Activated CD4-positive, alpha-beta T cell treated with anti-CD3 and anti-CD28 coated beads, Interleukin-10, Interleukin-2, amounts not matched to agents 100 ng/mL and 50 ng/mL, durations not matched to agents 16 hours and 8 hours (primary cell): ENCODE measurements at places on chromosomes 5 and 9.

GRCh38 chr9:36543916-36544315, 28.8 kb upstream of the MELK start:
- DNase-seq: no peak

- DNase-seq: no peak
These were observed 77.9 kb downstream of the SEMA5A start for GRCh38 chr5:9468060-9468388.

DNA sequence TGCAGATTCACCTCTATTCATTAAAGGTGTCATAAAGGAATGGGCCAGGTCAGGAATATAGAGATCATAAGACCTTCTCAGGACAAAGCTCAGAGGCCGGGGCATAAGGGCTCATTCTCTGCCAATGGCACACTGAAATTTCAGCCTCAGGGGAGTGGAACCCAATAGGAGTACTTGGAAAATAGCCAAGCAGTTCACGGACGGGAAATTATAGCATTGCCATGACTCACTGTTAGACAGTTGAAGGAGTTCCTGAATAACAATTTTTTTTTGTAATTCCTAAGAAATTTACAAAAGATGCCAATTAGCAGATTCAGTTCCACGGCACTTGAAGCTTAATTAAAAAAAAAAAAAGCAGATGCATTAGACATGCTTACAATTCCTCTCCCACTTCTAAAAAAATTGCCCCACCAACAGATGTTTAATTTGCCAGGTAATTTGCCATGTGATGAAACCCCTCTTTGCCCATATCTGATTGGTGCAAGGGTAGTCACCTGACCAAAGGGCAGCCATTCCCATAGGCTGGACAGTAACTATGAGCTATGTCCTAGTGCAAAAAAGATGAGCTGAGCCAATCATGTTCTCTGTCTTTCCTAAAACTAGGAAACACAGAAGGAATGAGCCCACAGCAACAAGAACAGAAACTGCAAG, 58.6 kb downstream of the PTCD2 start:
- no peak for DNase-seq

DNA sequence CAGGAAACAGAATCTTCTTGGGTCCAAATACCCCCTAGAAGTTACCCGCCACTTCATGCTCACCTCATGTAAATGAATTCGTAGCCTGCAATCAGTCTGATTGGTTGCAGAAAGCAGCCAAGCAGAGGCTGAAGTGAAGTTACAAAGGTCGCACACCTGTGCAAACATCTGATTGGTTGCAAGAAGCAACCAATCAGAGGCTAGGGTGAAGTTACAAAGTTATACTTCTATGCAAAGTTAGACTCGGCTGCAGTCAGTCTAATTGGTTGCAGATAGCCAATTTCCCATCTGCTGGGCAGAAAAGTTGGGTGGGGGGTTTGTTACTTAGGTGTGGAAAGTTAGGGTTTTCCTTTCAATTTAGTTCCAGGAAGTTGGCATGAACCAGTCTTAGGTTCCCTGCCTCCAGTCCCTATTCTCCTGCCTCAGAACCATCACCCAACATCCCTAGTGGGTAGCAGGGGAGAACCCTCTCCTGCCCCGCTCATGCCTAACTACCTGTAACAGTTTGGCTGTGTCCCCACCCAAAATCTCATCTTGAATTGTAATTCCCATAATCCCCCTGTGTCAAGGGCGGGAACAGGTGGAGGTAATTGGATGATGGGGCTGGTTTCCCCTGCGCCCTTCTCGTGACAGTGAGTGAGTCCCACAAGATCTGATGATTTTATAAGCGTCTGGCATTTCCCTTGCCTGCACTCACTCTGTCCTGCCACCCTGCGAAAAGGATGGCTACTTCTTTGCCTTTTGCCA, 1.2 kb upstream of the RUSC2 start:
- DNase-seq: no peak

DNA sequence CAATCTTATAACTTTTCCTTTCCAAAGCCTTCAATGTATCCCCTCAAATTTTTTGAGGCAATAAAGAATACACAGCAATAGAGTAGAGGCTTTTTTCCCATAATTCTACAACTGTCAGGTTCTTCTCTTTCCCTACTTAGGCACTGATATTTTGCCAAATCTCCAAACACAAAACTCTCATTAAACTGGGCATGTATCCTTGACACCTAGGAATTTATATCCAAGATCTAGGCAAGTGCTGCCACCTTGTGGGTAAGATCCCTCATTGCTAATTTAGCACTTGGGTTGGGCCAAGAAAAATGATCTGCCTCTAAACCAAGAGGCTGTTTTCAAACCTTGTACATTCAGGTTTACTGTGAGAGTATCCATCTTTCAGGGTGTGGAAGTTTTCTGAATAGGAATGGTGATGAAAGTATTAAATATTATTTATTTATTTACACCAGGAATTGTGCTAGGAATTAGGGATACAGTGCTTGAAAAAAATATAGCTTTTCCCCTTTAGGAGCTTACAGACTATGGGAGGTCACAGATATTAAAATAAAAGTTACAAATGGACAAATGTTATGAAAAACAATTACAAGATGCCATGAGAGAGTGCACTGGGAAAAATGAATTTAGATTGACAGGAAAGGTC, 17.6 kb downstream of the TSTD2 start:
- DNase-seq: peak; percentile 66

DNA sequence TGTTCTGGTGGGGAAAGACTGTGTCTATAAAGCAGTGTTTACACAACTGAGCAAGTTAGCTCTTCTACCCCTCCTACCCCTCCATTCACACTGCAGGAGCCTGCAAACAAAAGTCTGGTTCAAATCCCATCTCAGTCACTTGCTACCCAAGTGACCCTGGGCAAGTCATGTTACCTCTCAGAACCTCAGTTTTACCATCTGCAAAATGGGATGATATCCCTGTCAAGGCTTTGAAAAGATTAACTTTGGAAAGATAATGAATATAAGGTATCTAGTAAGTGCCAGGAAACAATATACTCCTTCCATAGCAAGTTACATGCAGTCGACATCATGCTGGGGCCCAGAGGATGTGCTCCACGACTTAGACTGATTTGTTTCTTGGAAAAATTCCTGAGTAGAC, 161.5 kb downstream of the SEC61B start:
- no peak for DNase-seq

- peak; percentile 48 for DNase-seq
These were observed 277.4 kb downstream of the AOPEP start for GRCh38 chr9:95003689-95004410.

DNA sequence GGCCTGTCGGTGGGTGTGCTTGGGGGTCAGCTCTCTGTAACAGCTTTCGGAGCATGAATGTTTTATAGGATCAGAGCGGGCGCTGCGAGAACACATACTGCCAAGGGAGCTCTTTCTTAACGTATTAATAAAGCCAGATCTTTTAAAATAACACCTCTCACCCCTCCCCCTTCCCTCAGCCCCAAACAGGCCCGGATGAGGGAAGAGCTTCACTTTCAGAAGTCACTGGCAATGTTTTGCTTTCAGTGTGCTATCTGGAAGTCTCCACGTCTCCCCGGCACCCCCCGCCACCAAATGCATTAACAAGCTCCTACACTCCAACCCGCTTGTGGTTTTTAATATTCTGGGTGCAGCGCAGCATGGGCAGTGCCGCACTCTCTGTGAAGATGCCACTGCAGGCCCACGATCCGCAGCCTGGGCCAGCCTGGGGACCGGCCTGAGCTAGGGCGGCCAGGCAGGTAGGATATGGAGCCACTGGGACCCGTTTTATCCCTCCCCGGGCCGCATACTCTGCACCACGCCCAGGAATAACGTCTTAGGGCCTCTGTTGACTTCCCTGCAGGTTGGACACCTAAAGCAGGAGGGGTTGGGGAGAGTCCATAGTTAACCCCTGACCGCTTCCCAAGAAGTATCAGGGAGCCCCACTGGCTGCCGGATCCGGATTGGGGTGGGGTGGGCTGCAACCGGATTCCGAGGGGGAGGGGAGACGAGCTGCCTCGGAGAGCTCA, 12.6 kb downstream of the NR2F1 start:
- DNase-seq: no peak

DNA sequence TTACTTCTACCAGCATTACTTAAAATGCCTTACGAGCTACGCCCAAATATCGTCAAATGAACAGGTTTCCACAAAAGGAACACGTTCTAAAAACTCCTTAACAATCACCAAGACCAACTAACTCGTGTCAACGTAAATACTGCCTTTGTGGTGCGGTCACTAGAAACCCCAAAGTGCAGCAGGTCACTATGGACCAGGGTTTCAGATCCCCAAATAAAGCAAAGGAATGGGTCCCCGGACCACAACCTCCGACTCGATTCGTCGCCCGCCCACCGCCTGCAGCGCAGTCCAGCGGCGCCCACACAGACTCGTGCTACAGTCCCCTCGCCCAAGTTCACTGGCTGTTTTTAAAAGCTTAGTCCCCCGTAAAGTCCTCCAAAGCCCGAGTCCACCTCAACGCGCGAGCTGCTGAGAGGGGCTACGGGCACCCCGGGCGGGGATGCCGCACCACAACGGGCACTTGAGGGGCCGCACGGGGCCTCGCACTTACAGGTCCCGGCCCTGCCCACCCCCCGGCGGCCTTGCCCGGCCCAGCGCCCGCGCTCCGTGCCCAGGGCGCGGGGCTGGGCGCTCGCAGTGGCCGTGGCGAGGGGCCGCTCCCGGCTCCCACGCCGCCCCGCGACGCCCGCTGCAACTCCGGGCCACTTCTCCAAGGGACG, 1.1 kb downstream of the NFIB start:
- DNase-seq: no peak

DNA sequence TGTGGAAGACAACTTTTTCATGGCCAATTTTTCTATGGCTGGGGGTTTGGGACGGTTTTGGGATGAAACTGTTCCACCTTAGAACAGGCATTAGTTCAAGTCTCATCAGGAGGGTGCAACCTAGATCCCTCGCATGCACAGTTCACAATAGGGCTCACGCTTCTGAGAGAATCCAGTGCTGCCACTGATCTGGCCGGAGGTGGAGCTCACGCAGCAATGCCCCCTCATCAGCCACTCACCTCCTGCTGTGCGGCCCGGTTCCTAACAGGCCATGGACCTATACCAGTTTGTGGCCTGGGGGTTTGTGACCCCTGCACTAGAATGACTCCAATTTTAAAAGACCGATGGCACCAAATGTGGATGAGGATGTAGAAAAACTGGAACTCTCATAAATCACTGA, 127.2 kb upstream of the IER5L start:
- no peak for DNase-seq

DNA sequence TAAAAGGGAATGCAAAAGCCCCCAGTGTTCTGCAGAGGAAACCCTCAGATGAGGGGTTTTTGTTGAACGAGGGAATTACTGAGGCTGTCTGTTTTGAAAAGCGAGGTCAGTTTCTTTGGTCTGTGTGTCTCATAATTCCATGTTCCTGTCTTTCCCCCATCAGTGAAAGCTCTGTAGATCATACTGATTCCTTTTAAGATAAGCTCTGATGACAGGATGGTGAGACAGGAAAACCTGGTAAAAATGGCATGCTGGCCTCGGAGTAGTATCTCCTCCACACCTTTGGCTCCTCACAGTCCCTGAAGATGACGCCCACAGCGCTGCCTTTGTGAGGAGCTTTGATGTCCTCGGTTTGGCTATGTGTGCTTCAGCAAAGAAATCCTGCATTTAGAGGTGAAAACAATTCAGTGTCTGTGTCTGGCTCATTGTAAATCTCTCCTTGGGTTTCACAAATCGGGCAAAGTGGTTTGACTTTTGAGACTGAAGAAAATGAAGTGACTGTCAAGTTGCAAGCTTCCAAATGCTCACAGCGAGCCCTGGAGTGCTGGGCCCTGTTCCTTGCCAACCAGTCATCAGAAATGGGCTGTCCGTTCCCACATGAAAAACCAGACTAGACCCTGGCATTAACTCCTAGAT, 124.9 kb upstream of the ICE1 start:
- DNase-seq: no peak

GRCh38 chr9:37617161-37617560, 24.8 kb upstream of the TOMM5 start:
- DNase-seq: no peak
